ENCODE measurements at places on chromosomes 16 and 17. TPM values are rescaled to one million over a fixed set of nuclear protein-coding genes. Genes with fewer than 3 reads are reported as not detected.

- no peaks in the 10 kb centered on the region for H3K36me3 ChIP-seq
- H3K27ac ChIP-seq, result no peak overlapping the region
- peak; percentile 71 for DNase-seq
- H3K4me1 ChIP-seq, result peaks cover 10% of the 10 kb centered on the region
- no peak overlapping the region for H3K4me3 ChIP-seq
These were observed 238.1 kb downstream of the MRTFB start for GRCh38 chr16:14309001-14309886.

GRCh38 chr17:43314611-43315011, 80.8 kb upstream of the RNU2-1 start:
- DNase-seq, result peak; percentile 24
- no peak overlapping the region for H3K27ac ChIP-seq
- H3K36me3 ChIP-seq, result no peaks in the 10 kb centered on the region
- no peaks in the 10 kb centered on the region for H3K4me1 ChIP-seq
- no peak overlapping the region for H3K4me3 ChIP-seq
- no peaks in the 10 kb centered on the region for H3K27me3 ChIP-seq

DNA sequence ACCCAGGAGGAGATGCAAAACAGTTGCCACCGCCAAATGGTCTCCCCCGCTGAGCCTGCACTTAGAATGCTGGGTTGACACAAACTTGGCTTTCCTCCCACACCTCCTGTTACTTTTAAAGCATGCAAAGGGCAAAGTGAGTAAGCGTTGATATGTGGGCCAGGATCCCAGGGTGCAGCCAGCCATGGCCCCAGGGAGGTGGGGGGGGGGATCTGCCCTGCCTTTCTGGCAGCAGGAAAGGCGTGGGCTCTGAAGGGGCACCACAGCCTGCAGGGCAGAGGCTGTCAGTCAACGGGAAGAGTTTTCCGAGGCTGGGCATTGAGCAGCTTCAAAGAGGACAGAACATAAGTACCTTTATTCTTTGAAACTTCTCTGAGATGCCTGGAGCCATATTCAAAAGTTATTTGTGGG, 142.3 kb downstream of the ABCC12 start:
- DNase-seq, result no peak
- no peak overlapping the region for H3K4me3 ChIP-seq
- H3K27me3 ChIP-seq, result no peaks in the 10 kb centered on the region
- no peaks in the 10 kb centered on the region for H3K4me1 ChIP-seq

Gene HSF4
- 7.3 TPM for total RNA-seq

Gene ZFHX3
- 5.8 TPM for total RNA-seq

DNA sequence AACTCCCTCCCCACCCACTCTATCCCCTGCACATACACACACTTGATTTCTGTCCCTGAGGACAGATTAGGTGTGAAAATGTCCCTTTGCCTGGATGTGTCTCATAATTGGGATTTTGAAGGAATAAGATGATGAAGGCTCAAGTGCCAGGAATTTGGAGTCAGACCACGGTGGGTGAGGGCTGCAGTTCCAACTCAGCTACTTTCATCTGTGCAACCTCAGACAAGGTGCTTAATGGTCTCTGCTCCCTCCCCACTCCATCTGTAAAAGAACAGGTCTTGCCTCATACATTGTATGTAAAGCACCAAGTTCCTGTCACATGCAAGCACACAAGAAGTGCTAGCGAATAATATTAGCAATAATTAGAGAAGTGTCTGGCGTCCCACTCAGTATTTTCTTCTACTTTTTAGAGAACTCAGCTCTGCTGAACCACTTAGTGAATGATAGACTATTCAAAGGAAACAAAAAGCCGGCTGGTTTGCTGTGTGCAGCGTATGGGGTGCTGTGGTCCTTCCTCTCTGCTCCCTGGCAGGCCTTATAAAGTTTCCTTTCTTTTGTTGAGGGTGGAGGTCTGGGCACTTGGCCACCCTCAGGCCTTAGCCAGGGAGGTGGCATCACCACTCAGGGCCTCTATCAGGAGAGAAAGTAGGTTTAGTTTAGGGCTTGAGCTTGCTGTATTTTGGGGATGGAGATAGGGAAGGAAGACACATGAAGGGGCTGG, 6.4 kb downstream of the TBX4 start:
- peaks cover 32% of the 10 kb centered on the region for H3K27me3 ChIP-seq
- DNase-seq, result no peak
- peaks cover 12% of the 10 kb centered on the region for H3K4me1 ChIP-seq
- no peak overlapping the region for H3K4me3 ChIP-seq

Gene GEMIN4
- total RNA-seq, result 17.1 TPM

Gene OTOP3
- total RNA-seq, result not detected

Gene RPS2
- 1,124 TPM for total RNA-seq

Gene MYL11
- 7.2 TPM for total RNA-seq
